H7 (cell line): ENCODE measurements at places on chromosomes 3 and 15. TPM values are rescaled to one million over a fixed set of nuclear protein-coding genes. Genes with fewer than 3 reads are reported as not detected.

DNA sequence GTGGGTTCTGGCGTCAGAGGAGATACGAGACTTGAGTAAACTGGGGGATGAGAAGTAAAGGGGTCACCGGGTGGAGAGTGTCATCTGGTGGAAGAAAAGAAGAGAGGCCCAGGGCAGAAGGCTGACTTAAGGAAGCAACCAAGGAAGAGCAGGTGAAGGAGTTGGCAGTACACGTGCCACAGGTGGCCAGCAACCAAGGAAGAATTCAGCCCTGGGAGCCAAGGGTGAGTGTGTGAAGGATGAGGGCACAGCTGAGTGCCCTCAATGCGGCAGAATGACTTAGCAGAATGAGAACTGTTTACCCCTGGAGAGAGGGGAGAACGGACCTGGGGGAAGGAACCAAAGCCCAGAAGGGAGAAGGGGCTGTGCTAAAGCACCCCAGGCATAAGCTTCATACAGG, 71.3 kb downstream of the WHAMM start:
- DNase-seq, result no peak

DNA sequence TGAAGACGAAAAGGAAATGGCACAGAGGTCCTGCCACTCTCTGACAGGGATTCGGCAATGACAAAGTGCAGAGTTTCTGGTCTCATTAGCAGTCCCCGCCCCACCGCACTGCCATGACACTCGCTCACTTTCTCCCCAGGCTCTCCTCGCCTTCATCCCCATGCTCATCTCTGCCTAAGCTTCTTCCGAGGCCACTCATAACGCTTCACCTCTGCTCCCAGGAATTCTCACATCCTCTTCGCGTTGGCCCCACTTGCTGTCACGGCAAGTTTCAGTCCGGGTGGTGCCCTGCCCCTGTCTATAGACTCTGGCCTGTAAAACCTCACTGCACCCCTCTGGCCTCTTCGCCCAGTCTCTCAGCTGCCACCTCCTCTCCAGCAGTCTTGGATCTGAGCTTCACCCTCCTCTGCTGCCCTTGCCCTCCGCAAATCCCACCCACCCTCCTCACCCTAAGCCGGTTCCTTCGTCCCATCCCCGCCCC, 654 bp downstream of the RUBCN start:
- DNase-seq, result peak; percentile 67

DNA sequence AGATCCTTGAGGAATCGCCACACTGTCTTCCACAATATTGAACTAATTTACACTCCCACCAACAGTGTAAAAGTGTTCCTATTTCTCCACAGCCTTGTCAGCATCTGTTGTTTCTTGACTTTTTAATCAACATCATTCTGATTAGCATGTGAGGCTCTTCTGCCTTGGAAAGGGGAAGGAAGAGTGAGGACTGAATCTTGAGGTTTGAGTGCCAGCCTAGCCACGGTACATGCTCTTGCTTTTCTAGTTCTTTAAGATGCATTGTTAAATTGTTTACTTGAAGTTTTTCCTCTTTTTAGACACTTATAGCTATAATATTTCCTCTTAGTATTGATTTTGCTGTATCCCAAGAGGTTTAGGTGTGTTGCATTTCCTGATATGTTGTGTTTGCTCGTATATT, 596.1 kb downstream of the OTOL1 start:
- no peak for DNase-seq

DNA sequence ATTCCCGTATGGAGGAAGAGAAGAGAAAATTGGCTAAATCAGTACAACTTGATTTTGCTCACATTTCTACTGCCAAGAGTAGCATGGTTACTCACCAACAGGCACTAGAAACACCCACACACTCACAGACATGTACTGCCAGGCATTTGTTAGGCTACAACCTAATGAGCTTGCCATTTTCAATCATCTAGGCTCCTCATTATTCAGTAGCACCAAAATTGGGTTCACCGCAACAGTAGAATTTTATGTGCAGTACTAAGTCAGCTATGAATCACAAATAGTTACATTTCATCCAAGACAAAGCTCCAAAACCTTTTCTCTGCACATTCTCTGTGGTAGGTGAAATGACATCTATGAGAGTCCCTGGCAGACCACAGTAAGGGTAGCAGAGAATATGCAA, 15.0 kb upstream of the THUMPD3 start:
- no peak for DNase-seq

- DNase-seq, result no peak
Observed at GRCh38 chr3:23192816-23193215, 10.3 kb upstream of the UBE2E2 start.

DNA sequence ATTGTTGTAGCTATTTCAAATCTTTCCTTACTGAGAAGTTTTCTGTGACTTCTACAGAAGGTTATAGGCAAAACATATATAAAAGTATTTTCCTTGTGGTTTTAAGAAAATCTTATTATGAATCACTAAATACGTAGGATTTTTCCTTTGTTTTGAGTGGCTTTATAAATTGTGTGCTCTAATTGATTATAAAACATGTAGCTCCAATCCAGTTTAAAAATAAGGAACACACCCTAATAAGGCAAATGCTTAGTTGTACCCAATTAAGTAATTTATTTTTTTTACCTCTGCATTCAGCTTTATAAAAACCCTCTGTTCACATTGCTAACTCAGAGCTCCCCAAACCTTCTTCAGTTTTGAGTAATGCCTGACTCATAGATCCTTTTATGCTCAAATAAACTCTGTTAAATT, 408.0 kb downstream of the NAALADL2 start:
- DNase-seq, result no peak

GRCh38 chr15:49370782-49371181, 52.3 kb upstream of the FGF7 start:
- no peak for DNase-seq

DNA sequence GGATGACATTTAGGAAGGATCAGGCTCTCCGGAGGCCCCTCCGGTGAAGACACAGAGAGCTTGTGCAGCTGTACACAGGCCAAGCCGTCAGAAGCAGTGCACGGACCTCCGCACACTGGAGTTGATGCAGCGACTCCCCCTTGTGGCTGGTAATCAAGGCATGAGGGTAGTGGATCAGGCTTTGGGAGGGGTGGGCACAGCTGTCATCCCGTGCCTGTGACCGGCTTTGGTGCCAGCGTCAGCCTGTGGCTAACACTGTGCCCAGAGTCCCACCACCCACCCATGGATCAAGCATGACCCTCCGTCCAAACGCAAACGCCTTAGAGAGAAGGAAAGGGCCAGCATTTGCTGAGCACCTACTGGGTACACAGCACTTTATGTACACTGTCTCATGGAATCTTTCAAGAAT, 8.2 kb upstream of the GRIP2 start:
- DNase-seq, result peak; percentile 92

DNA sequence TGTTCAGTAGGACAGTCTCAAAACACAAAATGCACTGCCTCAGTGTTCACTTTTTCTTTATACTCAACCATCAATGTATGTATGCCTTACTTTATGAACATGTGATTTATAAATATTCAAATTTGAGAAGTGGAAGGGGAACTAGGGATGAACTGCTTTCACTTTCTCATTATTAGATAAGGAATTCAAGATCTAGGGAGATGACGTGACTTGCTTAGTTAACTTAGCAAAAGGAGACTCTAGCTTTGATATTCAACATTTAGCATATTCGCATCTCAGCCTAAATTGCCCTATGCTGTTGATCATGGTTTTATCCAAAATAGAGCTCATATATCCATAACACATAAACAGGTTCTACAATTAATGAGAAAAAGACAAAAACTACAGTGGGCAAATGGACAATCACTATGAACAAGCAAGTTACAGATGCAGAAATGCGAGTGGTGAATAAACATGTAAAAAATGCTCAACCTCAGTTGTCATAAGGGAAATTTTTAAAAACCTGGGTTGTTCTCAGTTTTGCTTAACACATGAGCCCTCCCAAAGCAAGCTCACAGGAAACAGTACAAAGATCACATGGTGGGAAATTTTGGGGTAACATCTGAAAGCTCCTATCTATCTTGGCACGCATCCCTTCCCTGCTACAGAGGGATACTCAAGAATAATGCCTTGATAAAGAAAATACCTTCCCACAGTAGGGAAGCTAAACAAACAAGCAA, 269.8 kb downstream of the THRB start:
- DNase-seq, result no peak

DNA sequence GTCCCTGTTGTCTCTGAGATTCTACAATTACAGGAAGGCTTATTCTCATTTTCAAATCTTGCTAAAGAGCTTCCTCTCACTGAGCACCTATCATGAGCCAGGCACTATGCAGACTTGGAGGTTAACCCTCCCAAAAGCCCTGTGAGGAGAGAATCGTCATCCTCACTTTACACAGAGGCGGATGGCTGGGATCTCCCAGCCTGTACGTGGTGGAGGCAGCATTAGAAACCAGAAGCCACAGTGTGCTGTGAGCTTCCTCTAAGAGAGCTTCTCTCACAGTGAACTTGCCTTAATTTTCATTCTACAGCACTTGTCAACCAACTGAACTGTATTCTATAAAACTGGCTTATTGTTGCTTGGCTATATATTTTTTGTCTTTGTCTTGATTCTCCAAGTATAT, 6.1 kb upstream of the DGKG start:
- no peak for DNase-seq

DNA sequence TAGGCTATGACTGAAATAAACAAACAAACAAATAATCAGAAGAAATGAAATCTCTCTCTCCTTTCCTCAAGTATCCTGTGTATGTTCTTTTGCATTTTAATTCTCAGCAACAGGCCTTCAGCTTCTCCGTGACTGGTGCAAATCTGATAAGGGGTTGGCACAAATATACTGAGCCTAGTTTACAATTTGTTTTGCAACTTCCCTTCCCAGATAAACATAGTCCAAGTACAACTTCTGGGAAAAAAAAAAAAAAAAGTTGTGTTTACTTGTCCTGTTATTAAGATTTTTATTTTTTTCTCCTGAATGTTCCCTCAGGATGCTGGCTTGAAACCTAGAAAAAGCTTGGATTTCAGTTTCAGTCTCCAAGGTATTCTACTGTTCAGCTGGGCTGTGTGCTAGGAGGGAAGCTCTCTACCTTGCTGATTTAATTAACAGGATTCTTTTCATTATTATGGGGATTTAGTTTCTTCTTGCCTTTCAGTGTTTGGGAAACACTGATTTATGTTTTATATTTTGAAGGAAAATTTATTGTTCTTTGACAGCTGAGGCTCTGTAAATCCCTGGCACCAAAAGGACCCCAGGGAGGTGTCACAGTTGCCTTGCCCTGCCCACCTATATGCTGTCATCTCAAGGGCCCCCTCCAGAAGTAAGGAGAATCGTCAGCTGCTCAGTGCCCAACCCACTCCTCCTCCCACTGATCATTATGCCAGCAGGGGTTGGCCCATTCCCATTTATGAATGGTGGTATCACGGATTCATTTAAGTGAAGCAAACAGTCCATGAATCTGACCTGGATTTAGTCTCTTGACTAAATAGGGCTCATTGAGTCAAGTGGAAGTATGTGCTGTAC, 185.2 kb downstream of the MEIS2 start:
- DNase-seq, result no peak

GRCh38 chr3:52310861-52311575, 5.1 kb upstream of the DNAH1 start:
- no peak for DNase-seq

GRCh38 chr3:72368331-72368975, 479.8 kb downstream of the SHQ1 start:
- no peak for DNase-seq

GRCh38 chr15:79132770-79133169, 42.2 kb upstream of the RASGRF1 start:
- no peak for DNase-seq

DNA sequence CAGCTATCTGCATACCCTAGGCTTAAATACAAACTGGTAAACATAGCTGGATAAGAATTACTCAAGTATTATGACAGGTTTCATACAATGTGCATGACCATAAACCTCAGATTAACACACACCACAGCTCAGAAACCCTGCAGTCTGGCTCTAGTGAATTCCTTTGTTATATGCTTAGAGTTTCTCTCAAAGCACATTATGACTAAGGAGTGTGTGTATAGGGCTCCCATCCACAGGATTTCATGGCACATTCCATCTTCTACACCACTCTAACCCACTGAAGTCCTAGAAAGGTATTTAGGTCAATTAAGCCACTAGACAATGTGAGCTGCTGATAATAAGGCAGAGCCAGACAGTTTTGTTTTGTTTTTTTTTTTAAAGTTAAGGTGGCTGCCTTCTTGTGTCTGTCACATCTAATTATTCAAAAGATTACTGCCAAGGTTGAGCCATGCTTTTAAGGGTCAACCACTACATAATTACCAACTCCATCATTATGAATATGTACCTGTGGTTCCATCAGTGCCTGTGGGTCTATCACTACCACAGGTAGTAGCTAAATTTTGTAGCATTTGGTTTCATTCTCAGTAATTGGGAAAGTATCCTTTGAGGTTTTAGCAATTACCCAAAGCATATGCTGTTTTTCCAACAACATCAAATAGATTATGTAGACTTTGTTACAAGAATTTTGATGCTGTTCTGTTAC, 107.0 kb downstream of the ALCAM start:
- DNase-seq, result no peak

- no peak for DNase-seq
Observed at GRCh38 chr3:55491296-55491816, 4.2 kb upstream of the WNT5A start.

- DNase-seq, result no peak
Observed at GRCh38 chr3:110493438-110494092, 578.1 kb upstream of the NECTIN3 start.

GRCh38 chr3:11944052-11944673, 60.0 kb upstream of the SYN2 start:
- peak; percentile 54 for DNase-seq

GRCh38 chr3:184031187-184031792, at the start of gene HTR3D:
Gene HTR3D, plus strand, starts transcription at chr3:184031742. Its CDS starts 0 bp downstream, at chr3:184031742.
- DNase-seq, result no peak

DNA sequence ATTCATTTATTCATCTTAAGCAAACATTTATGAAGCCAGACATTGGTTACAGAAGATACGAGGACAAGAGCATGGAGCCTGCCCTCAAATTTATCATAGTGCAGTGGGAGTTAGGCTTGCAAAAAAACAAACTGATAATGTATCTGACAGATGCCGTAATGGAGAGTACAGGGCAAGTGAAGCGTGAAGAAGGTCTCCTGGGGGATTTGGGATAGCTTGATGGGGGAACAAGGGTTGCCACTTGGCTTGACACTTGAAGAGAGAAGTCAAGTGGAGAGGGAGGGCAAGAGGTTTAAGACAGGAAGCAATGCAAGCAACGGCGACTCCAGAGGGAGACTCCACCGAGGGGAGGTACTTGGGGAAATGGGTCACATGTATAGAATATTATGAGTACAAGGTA, 129.3 kb downstream of the SSR3 start:
- no peak for DNase-seq

- no peak for DNase-seq
Observed at GRCh38 chr3:14827776-14828175, 9.0 kb downstream of the FGD5 start.

The HTD2 gene
- total RNA-seq, result 12.3 and 18.2 TPM in 2 replicates

The RGMA gene
- 32.6 and 34.3 TPM in 2 replicates for total RNA-seq

The EXD1 gene
- total RNA-seq, result 0.22 and 0.73 TPM in 2 replicates

The SOX14 gene
- 0.52 and 1.2 TPM in 2 replicates for total RNA-seq

The TBC1D2B gene
- total RNA-seq, result 9.9 and 15.7 TPM in 2 replicates

The CEP152 gene
- total RNA-seq, result 5.5 and 9.2 TPM in 2 replicates

The TMEM212 gene
- not detected in 2 replicates for total RNA-seq

The ARGFX gene
- not detected in 2 replicates for total RNA-seq

The TP63 gene
- total RNA-seq, result not detected in 2 replicates

The ACKR4 gene
- not detected in 2 replicates for total RNA-seq
